GM12865 (cell line): ENCODE measurements at places on chromosomes 4 and X.

GRCh38 chr4:145665773-145666172 lies 14.2 kb upstream of the C4orf51 start:
- DNase-seq: no peak

- peak; percentile 13 for DNase-seq
Observed at GRCh38 chrX:2965965-2966364, 36.8 kb upstream of the ARSD start.

- DNase-seq: peak; percentile 40
Observed at GRCh38 chr4:170270628-170271027, 180.9 kb upstream of the AADAT start.

- DNase-seq: no peak
Observed at GRCh38 chr4:105373324-105373723, 100.5 kb downstream of the PPA2 start.

GRCh38 chr4:166972071-166972470 lies 262.2 kb downstream of the SPOCK3 start:
- peak; percentile 74 for DNase-seq

- no peak for DNase-seq
Observed at GRCh38 chrX:16087076-16087475, 36.3 kb upstream of the GRPR start.

GRCh38 chrX:154902408-154902807 lies 16.3 kb downstream of the F8A1 start:
- peak; percentile 44 for DNase-seq

DNA sequence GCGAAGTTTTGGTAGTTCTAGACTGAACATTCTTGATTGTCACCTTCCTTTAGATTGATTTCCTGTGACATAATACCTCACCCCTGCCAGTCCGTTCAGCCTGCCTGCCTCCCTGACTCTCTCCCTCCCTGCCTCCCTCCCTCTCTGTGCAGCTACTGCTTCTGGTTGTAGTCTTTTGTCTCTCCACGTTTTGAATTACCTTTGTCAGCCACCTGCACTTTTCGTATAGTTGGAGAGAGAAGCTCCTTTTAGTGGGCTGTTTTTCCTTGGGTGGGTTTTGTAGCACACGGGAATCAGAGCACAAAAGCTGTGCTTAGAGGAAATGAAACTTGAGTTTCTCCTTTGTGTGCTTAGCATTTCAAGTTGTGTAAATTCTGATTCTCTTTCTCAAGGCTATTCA lies 32.6 kb upstream of the MSMO1 start:
- DNase-seq: peak; percentile 61

GRCh38 chr4:48629458-48629857 lies 139.4 kb downstream of the ZAR1 start:
- DNase-seq: no peak

- DNase-seq: no peak
Observed at GRCh38 chr4:151459375-151459774, 50.4 kb downstream of the FHIP1A start.

DNA sequence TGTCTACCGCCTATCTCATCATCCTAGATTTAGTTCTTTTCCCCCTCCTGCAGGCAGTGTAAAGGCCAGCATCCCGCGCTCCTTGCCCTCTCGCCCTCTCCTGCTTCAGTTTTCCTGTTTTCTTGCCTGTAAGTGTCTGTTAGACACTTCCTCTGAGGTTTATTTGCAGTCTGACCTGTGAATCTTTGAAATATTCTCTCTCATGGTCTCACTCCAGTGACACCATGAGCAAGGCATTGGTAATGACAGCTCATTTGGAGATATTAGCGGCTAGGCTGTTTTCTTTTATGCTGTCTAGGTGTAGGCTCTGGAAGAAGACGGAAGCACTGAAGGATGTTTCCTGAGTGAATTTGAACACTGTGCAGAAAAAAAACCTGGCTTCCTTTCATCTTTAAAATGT lies 179.6 kb downstream of the KDR start:
- peak; percentile 21 for DNase-seq

DNA sequence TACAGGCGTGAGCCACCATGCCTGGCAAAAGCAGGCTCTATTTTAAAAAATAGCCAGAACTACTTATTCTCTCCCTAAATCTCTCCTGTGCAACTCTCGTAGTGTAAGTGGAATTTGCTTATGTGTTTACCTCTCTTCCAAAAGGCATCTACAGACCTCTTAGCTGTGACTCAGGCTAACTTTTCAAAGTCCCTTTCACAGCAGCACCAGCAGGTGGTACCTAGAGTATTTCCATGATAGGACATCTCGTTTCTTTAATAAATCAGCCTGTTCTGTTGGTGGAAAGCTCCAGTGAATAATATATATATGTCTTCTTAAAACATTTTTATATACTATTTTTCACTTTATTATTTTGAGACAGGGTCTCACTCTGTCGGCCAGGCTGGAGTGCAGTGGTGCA lies 89.0 kb downstream of the NSUN7 start:
- DNase-seq: no peak

- peak; percentile 59 for DNase-seq
Observed at GRCh38 chr4:104896660-104897645, 249.7 kb upstream of the TET2 start.

- DNase-seq: no peak
Observed at GRCh38 chr4:1075809-1076699, 37.3 kb downstream of the RNF212 start.

DNA sequence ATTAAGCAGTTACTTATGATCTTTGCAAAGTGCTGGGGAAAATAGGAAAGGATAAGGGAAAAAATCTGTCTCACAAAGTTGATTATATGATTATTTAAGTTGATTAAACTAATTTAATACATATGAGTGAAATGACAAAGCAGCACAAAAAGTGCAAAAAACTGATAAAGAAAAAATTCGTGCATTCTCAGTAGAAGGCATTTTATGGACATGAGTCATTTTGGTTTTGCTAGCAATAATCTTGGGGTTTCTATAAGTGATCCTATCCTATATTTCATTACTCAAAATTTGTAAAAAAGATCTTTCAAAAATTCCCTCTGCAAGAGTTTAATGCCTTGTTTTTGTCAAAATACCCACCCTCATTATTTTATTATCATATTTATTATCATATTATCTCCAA lies 224.2 kb upstream of the ANXA10 start:
- DNase-seq: no peak

DNA sequence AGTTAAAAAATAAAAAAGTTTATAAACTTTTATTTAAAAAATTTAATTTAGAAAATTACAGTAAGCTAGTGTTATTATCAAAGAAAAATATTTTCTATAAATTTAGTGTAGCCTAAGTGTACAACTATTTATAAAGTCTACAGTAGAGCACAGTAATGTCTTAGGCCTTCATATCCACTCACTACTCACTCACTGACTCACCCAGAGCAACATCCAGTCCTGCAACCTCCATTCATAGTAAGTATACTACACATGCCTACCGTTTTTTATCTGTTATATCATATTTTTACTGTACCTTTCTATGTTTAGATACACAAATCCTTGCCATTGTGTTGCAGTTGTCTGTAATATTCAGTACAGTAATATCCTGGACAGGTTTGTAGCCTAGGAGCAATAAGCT lies 129.0 kb upstream of the FAM47B start:
- no peak for DNase-seq

- no peak for DNase-seq
Observed at GRCh38 chr4:11301075-11301660, 127.5 kb downstream of the HS3ST1 start.

DNA sequence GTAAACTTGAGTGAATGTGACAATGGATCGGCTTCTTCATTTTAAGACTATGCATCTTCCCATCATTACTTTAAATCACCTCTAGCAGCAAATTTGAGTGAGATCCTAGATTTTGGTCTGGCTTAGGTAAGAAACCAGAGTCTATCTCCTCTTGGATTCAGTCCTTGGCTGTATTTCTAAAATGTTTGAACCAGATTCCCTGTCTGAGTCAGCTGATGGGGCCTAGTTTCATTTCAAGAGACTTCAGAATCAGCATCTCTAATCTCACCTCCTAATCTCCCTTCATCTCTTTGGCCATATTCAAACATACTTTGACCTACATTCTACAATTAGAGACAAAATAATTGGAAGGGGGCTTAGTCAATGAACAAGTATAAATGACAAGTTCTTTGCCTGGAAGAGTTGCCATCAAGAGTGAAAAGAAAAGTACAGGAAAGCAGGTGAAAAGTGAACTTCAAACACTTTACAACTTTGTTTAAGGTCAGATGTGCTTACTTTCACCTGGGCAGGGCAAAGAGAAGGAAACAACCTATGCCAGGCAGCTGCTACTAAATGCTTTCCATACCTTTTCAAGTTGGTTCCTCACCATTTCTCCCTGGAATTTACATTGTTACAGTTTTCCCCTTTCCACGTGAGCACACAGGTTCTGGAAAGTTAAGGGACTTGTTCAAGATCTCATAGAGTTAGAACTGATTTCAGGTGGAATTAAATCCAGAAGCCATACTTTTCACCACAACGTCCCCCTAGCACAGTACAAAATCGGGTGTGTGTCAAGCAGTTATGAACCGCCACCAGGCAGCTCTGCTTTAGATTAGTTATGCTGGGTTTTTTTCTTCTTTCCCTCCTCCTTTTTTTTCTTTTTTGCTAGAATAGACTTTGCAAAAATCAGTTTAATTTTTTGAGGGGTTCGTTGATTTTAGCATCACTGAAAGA lies 30.7 kb upstream of the PITX2 start:
- no peak for DNase-seq

DNA sequence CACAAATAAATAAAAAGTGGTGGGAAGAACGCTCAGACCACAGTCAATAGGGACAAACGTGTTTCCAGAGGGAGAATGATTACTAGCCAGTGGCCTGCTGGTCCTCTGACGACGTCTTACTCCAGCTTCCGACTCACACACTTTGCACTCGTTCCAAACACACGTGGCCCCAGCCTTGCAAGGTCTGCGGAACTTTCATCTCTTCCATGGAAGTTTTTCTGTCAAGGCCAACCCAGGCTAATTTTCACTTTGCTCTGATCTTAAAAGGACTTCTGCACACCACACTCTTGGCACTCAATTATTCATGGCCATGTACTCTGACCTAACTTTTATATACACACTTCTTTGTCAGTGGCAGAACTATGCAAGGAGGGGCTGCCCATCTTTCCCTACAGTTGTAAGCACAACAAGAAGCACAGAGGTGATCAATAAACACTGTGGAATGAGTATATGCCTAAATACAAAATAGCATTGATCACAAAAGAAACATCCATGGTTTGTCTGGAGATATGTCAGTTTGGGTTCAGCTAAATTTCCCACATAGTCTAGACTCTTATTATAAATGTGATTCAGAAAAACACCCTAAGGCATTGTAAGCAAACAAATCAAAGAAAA lies 69.4 kb downstream of the STX18 start:
- DNase-seq: no peak

GRCh38 chrX:97563531-97564133 lies 679.9 kb downstream of the RPA4 start:
- DNase-seq: peak; percentile 81
